ENCODE measurements at places on chromosomes 7 and 10.

DNA sequence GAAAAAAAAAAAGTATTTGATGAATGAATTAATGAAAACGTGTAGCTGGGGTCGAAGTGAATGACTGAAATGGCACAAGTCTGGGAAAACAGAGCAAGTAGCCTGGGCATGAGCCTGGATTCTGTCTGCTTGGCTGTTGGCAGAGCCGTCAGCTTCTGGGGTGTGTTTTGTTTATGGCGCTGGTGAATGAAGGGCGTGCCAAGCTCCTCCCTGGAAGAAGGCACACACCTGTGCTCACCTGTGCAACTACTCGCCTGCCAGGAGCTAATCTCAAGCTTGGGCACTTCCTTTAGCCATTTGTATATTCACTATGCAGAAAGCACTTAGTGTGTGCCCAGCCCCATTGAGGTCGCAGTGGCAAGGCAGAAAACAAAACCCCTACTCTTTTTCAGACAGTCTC is 74.1 kb downstream of the GTF2IRD1 start:
- DNase-seq = no peak

GRCh38 chr7:2680792-2681490 is 7.1 kb upstream of the AMZ1 start:
- DNase-seq = peak; percentile 84

- no peak for DNase-seq
Observed at GRCh38 chr7:155750255-155751125, 61.8 kb downstream of the SHH start.

DNA sequence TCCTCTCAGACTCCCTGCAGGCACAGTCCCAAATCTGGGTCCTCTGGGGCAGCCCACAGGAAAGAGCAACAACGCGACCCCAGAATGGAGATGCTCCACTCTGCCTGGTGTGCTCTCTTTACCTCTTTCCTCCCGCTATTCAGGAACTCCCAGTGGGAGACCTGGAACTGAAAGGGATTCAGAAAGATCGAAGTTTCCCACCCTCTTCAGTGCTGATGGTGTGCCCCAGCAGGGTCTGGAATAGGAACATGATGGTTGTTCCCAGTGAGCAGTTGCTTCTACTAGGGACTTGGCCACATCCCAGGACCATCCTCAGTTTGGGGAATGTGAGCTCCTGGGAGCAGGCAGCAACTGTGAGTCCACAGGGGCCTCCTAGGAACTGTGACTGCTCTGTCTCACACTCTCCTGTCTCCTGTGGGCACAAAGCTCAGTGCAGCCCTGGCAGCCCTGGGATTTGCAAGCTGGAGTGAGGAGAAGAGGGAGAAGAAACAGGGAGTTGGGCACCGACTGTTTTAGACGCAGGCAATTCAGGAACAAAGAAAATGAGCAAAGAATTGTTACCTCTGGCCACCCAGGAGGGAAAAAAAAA is 17.9 kb downstream of the OR6V1 start:
- DNase-seq = no peak

DNA sequence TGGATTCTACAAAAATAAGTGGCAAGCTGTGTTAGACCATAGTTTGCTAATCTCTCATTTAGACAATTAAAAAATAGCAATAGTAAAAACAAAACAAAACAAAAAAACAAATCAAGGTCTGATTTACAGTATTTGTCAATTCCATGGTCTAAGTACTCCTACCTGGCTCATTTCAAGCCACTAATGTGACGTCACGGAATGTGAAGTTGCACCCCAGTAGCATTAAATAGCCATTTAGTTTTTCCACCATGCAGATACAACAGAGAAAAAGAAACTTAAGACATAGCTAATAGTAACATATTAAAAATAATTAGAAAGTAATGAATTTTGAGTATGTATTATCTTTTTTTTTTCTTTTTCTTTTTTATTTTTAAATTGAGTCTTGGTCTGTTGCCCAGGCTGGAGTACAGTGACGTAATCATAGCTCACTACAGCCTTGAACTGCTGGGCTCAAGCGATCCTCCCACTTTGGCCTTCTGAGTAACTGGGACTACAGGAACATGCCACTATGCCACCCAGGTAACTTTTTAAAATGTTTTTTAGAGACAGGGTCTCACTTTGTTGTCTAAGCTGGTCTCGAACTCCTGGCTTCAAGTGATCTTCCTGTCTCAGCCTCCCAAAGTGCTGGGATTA is 101.2 kb downstream of the MKX start:
- no peak for DNase-seq

- no peak for DNase-seq
Observed at GRCh38 chr7:112981966-112982365, 104.7 kb downstream of the GPR85 start.

DNA sequence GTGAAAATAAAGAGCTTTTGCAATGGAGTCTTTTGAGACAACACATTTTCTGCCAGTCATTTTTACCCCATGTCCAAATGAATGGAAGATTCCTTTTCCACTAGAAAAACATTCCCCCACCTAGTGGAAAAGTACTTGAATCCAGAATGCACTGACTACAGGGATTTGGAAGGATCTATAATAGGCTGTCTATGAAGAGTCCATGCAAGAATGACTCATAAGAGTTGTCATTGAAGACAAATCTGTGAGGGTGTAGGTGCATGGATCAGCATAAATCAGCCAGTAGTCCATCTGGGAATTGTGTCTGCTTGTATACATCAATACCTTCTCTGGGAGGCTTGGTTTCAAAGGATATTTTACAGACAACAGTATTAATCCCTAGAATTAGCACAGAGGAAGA is 32.5 kb upstream of the TRUB1 start:
- DNase-seq = no peak

GRCh38 chr10:130952086-130952485 is 359.4 kb downstream of the TCERG1L start:
- DNase-seq = no peak
